ENCODE measurements at places on chromosomes 1 and 21. TPM values are rescaled to one million over a fixed set of nuclear protein-coding genes. Genes with fewer than 3 reads are reported as not detected.

- peak; percentile 60 for DNase-seq
- peak overlapping the region; percentile 99 for H3K4me3 ChIP-seq
- H3K4me1 ChIP-seq = peaks cover 20% of the 10 kb centered on the region
- peak overlapping the region; percentile 42 for H3K27ac ChIP-seq
Measured at GRCh38 chr1:23793018-23793781, 2.3 kb downstream of the LYPLA2 start.

- no peaks in the 10 kb centered on the region for H3K27me3 ChIP-seq
- H3K4me1 ChIP-seq = peaks cover 16% of the 10 kb centered on the region
- H3K27ac ChIP-seq = no peak overlapping the region
Measured at GRCh38 chr1:37501661-37502060, 12.9 kb downstream of the MEAF6 start.

Gene IL19
- total RNA-seq = not detected

GRCh38 chr1:218526198-218526580, 181.1 kb downstream of the TGFB2 start:
- H3K27ac ChIP-seq = no peak overlapping the region
- peaks cover 4% of the 10 kb centered on the region for H3K27me3 ChIP-seq
- no peaks in the 10 kb centered on the region for H3K4me1 ChIP-seq
- H3K4me3 ChIP-seq = no peak overlapping the region
- H3K36me3 ChIP-seq = no peaks in the 10 kb centered on the region

- peaks cover 18% of the 10 kb centered on the region for H3K4me1 ChIP-seq
- no peak overlapping the region for H3K4me3 ChIP-seq
- H3K27me3 ChIP-seq = no peaks in the 10 kb centered on the region
- DNase-seq = peak; percentile 56
Measured at GRCh38 chr1:6052543-6053205, 7.0 kb downstream of the KCNAB2 start.

GRCh38 chr1:54571326-54571725, 23.3 kb downstream of the ACOT11 start:
- no peaks in the 10 kb centered on the region for H3K4me1 ChIP-seq
- no peak overlapping the region for H3K4me3 ChIP-seq
- no peaks in the 10 kb centered on the region for H3K27me3 ChIP-seq
- no peak overlapping the region for H3K27ac ChIP-seq

- no peaks in the 10 kb centered on the region for H3K36me3 ChIP-seq
- peaks cover 20% of the 10 kb centered on the region for H3K4me1 ChIP-seq
- H3K27ac ChIP-seq = no peak overlapping the region
- no peak overlapping the region for H3K4me3 ChIP-seq
- no peak for DNase-seq
Measured at GRCh38 chr21:45598109-45598508, 45.4 kb upstream of the PCBP3 start.

Gene UBIAD1
- 26.2 TPM for total RNA-seq

DNA sequence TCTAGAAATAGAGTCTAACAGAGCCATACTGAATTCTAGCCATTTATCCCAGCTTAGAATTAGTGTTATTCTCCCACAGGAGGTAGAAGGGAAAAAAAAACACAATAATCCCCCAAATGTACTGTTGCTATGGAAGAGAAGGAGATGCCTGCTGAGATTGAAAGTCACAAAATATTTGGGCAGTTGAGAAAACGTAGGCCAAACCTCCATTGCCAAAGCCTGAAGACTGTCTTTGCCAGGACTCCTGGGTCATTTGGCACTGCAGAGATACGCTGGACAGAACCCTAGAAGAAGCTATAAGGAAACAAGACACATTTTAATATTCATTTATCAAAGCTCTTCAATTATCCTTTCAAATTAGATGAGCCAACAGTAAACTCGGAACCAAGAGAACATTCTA, 22.3 kb downstream of the BARHL2 start:
- no peak for DNase-seq
- no peak overlapping the region for H3K4me3 ChIP-seq
- no peaks in the 10 kb centered on the region for H3K4me1 ChIP-seq
- peaks cover 18% of the 10 kb centered on the region for H3K27me3 ChIP-seq

GRCh38 chr1:93593854-93594602, 87.6 kb downstream of the BCAR3 start:
- no peak for DNase-seq
- H3K27me3 ChIP-seq = peaks cover 1% of the 10 kb centered on the region
- H3K36me3 ChIP-seq = no peaks in the 10 kb centered on the region
- H3K4me3 ChIP-seq = no peak overlapping the region
- no peak overlapping the region for H3K27ac ChIP-seq
- peaks cover 17% of the 10 kb centered on the region for H3K4me1 ChIP-seq

Gene BARHL2
- not detected for total RNA-seq

Gene FCGR3A
- 0.36 TPM for total RNA-seq

DNA sequence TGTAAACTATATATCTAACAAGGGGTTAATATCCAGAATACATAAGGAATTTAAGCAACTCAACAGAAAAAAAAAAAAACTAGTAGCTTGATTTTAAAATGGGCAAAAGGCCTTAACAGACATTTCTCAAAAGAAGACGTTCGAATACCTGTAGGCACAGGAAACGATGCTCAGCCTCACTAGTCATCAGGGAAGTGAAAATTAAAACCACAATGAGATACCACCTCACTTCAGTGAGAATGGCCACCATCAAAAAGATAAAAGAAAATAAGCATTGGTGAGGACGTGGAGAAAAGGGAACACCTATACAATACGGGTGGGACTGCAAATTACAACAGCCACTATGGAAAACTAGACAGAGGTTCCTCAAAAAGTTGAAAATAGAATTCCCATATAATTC, 37.3 kb downstream of the NPHP4 start:
- peak; percentile 21 for DNase-seq
- no peaks in the 10 kb centered on the region for H3K27me3 ChIP-seq
- peak overlapping the region; percentile 30 for H3K27ac ChIP-seq
- H3K36me3 ChIP-seq = peaks cover 12% of the 10 kb centered on the region

DNA sequence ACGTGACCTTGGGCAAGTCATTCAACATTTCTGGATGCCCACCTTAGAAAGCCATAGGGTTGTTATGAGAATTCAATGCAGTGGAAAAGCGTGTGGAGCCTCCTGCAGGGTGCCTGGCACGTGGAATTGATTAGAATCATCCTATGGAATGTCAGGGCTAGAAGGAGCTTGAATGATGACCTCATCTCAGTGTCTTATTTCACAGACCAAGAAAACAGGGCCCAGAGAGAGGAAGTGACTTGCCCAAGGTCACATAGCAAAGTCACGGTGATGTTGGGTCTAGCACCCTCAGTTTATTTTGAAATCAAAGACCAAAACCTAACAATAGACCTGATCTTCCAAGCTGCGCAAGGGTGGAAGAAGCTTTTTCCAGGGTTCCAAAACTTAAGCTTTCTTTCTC, 6.0 kb downstream of the TRABD2B start:
- H3K27ac ChIP-seq = no peak overlapping the region
- no peak for DNase-seq
- no peak overlapping the region for H3K4me3 ChIP-seq
- peaks cover 1% of the 10 kb centered on the region for H3K4me1 ChIP-seq
- H3K36me3 ChIP-seq = no peaks in the 10 kb centered on the region

DNA sequence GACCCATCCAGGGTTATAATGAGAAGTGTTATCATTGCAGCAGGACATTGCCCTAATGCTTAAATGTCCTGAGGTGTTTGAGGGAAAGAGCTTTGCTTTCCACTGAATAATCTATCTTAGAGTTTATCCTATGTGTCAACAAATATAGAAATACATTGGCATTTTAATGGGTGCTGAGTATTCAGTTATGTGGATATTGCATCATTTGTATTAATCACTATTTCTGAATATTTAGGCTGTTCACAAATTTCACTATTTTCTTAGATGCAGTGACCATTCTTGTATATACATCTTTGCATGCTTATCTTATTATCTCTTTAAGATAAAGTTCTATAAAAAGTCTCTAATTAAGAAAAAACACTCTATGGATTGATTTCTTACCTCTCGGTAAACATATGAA, 18.2 kb downstream of the TRIM67 start:
- H3K27ac ChIP-seq = no peak overlapping the region
- no peak for DNase-seq
- H3K4me3 ChIP-seq = no peak overlapping the region
- no peaks in the 10 kb centered on the region for H3K4me1 ChIP-seq
- peaks cover 26% of the 10 kb centered on the region for H3K27me3 ChIP-seq

GRCh38 chr1:8603220-8603616, 214.2 kb downstream of the RERE start:
- H3K4me3 ChIP-seq = peak overlapping the region; percentile 11
- H3K36me3 ChIP-seq = peaks cover 3% of the 10 kb centered on the region
- H3K27me3 ChIP-seq = no peaks in the 10 kb centered on the region
- no peak for DNase-seq
- H3K4me1 ChIP-seq = peaks cover 53% of the 10 kb centered on the region
- peak overlapping the region; percentile 94 for H3K27ac ChIP-seq

DNA sequence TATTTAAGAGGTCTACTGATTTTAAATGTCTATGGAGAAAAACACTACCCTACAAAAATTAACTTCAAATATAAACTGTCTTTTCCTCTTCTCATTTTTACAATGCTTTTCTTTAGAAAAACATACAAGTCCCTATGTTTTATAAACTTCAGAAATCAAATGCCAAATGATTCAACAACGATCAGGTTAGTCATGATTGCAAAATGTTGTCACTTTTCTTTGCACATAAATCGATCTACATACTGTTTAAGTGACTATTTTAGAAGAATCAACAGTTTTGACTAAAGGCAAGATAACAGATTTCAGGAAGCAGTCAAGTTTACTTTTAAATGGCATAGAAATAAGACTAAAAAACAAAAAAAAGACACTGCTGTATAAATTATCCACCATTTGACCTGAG, 168.7 kb downstream of the GPATCH2 start:
- no peaks in the 10 kb centered on the region for H3K27me3 ChIP-seq
- H3K4me1 ChIP-seq = no peaks in the 10 kb centered on the region
- H3K27ac ChIP-seq = no peak overlapping the region
- DNase-seq = no peak

DNA sequence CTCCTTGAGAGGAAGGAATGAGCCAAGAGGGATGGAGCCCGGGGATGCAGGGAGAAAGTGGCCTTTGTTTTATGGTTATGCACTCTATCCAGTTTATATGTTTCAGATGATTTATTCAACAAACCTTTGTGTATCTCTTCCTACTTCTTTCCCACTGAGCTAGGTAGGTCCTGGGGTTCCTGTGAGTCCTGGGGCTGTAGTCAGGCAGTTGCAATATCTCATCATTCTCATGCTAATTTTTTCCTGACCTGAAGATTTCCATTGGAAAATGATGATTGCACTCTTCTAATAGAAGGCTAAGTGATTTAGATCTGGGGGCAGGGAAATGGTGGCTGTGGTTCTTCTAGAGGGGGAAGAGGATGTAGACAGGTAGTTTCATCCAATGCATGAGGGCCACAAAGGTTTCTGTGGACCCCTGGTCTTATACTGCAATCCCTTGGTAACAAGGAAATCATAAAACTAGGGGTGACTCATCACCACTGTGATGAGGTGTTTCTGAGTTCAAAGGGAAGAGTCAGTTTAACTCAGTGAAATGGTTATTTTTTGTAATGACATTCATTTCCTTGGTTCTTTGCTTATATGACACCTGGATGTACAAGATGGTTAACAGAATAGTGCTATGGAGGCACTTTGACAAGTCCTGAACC, 20.2 kb downstream of the B3GALT5 start:
- no peaks in the 10 kb centered on the region for H3K4me1 ChIP-seq
- H3K36me3 ChIP-seq = no peaks in the 10 kb centered on the region
- H3K27ac ChIP-seq = no peak overlapping the region
- no peak overlapping the region for H3K4me3 ChIP-seq
- peaks cover 11% of the 10 kb centered on the region for H3K27me3 ChIP-seq

DNA sequence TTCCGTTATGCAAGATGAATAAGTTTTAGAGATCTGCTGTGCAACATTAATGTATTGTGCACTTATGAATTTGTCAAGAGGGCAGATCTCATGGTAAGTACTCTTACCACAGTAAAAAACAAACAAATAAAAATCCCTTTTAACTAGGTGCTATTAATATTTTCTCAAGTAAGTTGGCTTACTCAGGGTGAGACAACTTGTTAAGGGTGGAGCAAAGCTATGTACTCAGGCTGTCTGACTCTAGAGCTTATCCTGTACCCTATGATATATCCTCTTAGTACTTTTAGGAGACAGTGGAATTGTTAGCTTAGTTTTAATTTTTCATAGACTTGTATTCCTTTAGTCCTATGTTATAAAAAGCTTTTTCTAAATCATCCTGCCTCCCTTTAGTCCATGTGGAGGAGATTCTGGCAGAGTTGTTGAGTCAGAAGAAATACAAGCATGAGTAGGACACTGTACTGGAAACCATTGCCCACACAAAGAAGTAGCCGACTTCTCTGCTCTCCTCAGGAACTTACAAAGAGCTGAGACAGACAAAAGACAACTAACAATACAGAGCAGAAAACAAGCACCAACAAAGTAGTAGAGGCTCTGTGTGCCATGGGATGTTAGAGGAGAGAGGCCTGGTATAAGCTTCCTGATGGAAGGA, 49.2 kb downstream of the S1PR1 start:
- H3K4me3 ChIP-seq = no peak overlapping the region
- DNase-seq = no peak
- peaks cover 8% of the 10 kb centered on the region for H3K36me3 ChIP-seq
- H3K4me1 ChIP-seq = peaks cover 87% of the 10 kb centered on the region

Gene FCN3
- total RNA-seq = not detected

DNA sequence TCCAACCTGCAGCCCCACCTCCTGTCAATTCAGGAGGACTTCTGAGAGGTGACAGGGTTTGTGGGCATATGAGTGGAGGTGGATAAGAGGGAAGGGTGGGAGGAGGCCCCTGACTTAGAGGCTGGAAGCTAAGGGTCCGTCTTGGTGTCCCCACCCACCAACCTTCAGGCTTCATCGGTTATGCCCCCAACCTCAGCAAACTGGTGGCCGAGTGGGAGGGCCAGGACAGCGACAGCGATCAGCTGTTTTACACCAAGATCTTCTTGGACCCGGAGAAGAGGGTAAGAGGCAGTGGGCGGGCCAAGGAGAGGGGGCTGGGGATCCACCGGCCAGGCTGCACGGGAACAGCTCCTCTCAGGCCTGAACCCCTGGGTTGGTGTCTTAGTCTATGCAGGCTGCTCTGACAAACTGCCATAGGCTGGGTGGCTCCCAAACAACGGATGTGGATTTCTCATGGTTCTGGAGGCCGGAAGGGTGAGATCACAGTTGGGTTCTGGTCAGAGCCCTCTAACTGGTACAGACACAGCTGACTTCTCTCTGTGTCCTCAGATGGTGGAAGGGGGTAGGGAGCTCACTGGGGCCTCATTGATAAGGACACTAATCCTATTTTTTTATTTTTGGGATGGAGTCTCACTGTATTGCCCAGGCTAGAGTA, 18.1 kb downstream of the PLOD1 start:
- no peak overlapping the region for H3K4me3 ChIP-seq
- DNase-seq = no peak
- H3K36me3 ChIP-seq = peaks cover 11% of the 10 kb centered on the region
- no peak overlapping the region for H3K27ac ChIP-seq

GRCh38 chr1:209618756-209619420, 33.3 kb downstream of the LAMB3 start:
- no peaks in the 10 kb centered on the region for H3K36me3 ChIP-seq
- H3K27me3 ChIP-seq = no peaks in the 10 kb centered on the region
- H3K4me1 ChIP-seq = no peaks in the 10 kb centered on the region
- no peak overlapping the region for H3K27ac ChIP-seq
- DNase-seq = no peak
- H3K4me3 ChIP-seq = no peak overlapping the region

- no peak for DNase-seq
- peaks cover 7% of the 10 kb centered on the region for H3K4me1 ChIP-seq
- H3K27ac ChIP-seq = no peak overlapping the region
- H3K4me3 ChIP-seq = no peak overlapping the region
Measured at GRCh38 chr1:28604411-28604810, 12.3 kb downstream of the RAB42 start.

- peak overlapping the region; percentile 88 for H3K4me3 ChIP-seq
- H3K27ac ChIP-seq = peak overlapping the region; percentile 90
- peak; percentile 26 for DNase-seq
- peaks cover 54% of the 10 kb centered on the region for H3K4me1 ChIP-seq
Measured at GRCh38 chr1:230067871-230068620, 1.0 kb downstream of the GALNT2 start.

Measured in activated CD8-positive, alpha-beta T cell treated with anti-CD3 and anti-CD28 coated beads for 36 hours (primary cell).